ENCODE measurements at places on chromosomes 4 and X.

DNA sequence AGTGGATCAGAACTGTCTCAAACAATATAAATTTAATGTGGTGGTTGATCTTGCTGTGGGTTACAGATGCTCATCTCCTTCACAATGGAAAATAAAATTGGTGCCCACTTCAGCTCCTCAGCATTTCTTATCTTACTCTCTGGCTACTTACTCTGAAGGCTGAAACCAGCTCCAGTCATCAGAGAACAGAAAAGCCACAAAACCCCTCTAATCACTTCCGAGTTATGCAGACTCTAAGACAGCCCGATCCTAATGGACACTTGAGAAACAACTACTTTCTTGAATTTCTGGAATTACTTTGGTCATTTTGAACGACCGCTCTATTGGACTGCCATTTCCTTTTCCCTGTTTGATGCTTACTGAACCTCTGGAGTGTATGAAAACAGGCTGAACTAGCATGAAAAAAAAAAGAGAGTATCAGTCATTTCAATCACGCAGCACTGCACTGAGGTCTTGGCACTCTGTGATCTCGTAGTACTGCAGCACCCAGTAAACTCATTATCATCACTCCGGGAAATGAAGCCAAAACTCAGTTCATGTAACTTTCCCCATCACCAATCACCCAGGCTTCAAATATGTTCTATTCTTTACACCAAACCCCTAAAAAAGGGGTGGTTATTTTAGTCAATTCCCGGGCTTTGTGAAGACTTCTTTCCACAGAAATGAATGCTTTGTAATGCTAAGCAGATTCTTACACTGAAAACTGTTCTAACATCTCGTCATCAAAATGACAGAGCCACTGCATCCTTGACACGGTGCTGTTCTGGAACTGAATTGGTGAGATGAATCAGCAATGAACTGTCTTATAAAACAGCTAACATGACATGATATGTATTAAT lies 54.5 kb downstream of the TSPAN5 start:
- DNase-seq, result no peak

DNA sequence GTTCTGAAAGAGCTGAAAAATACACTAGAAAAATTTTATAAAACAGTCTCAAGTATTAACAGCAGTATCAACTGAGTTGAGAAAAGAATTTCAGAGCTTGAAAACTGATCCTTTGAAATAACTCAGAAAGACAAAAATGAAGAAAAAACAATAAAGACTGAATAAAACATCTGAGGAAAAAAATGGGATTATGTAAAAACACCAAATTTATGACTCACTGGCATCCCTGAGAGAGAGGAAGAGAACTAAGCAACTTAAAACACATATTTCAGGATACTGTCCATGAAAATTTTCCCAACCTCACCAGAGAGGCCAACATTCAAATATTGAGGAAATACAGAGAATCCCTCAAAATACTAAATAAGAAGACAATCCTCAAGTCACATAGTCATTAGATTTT lies 22.9 kb downstream of the PABPC4L start:
- no peak for DNase-seq

DNA sequence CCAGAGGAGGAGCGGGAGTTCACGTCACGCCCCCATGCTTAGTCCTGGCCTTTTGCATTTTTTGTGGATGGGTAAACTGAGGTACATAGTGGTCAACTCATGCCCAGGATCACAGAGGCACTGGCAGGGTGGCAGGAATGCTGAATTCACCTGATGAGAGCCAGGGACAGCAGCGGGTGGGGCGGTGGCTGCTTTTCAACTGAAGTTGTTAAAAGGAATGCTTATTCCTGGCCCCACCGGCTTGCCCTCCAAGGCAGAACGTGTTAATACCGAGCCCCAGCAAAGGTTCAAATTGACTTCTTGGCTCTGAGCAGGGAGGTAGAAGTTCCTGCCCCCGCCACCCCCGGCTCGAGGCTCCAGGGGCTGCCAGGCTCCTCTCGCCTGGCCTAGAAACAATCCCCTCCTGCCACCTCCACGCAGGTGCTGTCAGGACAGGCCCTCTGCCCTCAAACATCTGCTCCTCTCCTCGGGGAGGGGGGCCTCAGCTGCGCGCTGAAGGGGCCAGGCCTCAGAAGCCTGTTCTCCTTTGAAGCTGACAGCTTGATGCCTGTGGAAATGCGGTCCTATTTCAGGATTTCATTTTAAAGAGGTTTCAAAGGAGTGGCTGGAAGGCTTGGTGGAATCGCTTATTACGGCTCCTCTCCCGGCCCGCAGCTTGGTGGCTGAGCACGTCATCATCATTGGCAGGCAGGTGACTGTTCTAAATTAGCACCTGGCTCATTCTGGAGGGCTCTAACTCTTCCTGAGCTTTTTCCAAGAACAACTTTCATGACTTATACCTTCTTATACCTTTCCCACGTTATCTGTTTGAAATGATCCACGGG lies 93.0 kb downstream of the PHKA2 start:
- DNase-seq, result no peak

GRCh38 chr4:94457692-94458106 lies 6.0 kb downstream of the PDLIM5 start:
- DNase-seq, result no peak

- no peak for DNase-seq
Observed at GRCh38 chrX:17824980-17825379, 36.1 kb downstream of the RAI2 start.
